Forelimb muscle (tissue), 1 donor: ENCODE measurements at places on chromosomes 6 and 20.

DNA sequence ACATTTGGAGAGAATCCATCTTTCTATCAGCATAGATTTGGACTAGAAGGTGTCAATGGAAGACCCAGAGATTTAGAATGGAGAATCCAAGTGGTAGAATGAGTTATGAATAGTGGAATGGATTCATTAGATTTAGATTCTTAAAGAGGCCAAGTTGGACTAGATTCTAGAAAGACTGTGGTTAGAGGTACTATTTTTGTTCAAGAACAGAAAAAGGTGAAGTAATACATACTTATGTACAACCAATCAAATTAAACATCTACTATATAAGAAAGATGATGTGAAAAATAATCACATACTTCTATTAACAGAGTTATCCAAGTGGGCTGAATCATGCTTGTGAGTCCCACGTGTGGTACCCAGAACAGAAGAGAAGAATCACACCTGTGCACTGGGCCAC is 33.8 kb upstream of the ADTRP start:
- no peak for DNase-seq

DNA sequence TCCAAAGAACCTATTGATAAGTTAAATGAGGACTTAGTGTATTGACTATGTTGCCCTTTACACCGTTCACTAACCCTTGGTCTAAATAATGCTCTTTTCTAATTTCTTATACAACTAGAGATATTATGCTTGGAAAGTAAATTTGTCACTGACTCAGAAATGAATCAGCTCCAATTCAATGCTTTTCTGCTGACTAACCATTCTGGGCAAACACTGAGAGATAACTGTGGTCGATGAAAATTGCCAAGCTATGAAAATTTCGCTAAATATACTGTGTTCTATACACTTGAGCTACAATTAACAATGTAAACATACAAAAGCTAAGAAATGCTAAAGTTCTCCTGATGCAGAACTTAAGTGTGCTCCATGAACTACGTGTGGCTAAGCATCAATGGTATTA is 23.1 kb upstream of the FBXO9 start:
- no peak for DNase-seq

DNA sequence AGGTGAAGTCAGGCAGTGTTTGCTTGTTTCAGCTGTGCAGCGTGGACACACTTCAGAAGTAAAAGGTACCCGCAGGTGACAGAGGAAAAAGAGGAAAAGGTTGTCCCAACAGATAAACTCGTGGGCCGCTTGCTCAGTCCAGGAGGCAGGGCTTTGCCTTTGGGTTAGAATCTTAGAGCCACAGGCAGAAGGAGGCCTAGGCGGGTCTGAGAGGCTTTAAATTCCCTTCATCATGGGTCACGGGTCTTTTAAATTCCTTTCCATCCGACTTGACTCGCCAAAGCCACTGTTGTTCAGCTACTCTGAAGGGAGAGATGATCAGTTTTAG is 48.2 kb downstream of the AGPAT4 start:
- DNase-seq = no peak

DNA sequence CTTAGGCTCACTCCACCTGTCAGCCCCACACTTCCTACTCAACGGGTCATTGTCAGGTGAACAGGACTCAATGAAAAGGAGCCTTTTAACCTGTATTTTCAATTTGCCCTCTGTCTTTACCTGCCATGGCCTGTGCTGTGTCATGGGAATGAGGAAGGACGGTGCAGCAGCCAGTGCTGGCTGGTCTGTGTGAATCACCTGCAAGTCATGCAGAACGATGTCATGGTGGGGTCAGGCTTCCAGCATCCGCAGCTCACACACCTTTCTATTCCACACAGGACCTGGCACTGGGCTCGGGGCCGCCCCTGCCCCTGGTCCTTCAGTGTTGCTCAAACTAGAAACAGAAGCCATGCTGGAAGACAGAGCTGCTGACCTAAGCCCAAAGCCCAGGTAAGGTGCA is 188.7 kb upstream of the GMDS start:
- no peak for DNase-seq
